ENCODE measurements at places on chromosomes 11 and 22.

DNA sequence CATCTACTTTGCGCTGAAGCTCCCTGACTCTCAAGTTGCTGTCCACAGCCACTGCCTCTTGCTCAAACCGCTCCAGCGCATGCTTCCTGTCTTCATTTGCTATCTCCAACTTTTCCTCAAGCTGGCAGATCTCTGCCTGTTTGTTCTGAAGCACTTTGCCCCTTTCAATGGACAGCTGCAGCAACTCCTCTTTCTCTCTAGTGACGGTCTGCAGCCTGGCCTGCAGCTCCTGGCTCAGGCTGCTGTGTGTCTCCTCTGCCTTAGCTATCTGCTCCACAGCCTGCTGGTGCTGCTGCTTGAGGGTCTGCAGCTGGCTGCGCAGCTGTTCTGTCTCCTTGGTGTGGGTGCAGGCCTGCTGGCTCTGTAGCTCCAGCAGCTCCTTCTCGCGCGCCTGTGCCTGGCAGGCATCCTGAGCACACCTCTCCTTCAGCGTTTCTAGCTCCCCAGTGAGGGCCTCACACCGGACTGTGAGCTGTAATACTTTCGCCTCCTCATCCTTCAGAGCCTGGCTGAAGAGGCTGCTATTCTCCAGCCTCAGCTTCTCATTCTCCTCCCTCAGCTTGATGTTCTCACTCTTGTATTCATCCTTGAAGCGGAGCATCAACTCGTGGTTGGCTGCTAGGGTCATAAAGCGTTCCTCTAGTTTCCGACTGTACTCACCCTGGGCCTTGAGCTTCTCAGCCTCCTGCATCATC is 723 bp downstream of the CCDC89 start:
- DNase-seq: no peak

GRCh38 chr22:37072673-37073072 is 21.1 kb downstream of the KCTD17 start:
- no peak for DNase-seq

DNA sequence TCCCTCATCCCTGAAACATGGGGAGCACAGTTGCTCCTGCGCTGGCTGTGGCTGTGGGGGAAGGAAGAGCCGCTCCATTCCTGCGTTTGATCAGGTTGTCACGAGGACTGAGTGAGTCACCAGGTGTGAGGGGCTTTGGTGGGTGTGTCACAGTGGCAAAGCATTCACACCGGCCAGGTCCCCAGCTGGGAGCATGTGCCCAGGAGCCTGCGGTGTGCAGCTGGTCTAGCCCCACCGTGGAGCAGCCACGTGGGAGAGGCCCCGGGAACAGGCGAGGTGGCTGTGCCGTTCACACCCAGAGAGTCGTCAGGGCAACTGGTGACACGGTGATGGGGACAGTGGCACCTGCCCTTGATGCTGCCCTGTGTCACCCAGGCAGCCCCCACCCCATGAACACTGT is 47.6 kb upstream of the PPARA start:
- DNase-seq: no peak

DNA sequence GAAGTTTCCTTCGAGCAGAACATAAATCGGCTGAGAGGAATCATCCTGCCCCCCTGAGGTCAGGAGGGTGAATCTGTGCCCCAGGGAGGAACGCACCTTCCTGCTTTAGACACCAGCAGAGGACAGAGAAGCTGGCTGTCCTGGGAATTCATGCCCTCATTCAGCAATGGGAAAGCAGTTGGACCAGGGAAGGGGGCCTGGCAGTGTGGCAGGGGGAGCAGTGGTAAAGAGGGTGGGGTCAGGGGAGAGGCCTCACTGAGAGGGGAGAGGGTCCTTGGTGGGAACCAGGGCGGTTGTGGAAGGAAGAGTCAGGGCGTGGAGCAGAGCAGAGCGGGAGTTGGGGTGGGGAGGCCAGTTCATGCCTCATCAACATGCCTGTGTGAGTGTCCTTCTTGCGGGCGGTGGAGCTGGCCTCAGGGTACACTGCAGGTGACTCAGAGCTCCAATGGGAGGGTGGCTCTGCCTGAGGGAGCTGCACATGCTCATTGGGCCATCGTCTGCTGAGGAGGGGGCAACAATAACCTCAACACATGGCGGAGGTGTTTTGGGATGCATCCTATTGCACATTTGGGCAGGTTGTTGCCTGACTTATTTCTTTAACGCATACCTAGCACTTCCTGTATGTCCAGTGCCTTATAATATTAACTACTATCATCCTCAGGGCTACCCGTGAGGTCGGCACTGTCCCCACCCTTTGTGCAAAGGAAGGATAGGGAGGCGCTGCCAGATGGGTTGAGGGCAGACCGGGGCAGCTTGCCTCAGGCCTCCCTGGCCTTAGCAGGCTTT is 23.2 kb downstream of the MED15 start:
- no peak for DNase-seq

GRCh38 chr11:108891909-108892511 is 227.1 kb downstream of the DDX10 start:
- no peak for DNase-seq

DNA sequence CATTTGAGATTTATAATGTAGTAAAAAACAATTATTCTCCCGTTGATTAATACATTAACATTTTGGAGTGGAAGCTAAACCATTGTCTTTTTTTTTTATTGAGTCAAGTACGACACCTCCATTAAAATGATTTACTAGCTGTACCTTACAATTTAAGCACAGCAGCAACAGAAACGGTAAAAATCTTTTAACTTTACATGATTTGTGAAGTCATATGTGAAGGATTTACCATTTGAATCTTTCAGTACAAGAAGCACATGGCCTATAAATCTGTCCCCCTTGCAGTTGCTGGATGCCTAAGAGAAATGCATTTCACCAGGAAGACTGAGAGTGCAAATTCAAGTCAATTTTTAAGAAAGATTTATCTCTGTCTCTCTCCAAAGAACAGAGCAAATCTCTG is 324.6 kb downstream of the CADM1 start:
- no peak for DNase-seq
